Heart left ventricle (tissue), 16 donors: ENCODE measurements at places on chromosomes 1 and 21. TPM values are rescaled to one million over a fixed set of nuclear protein-coding genes. Genes with fewer than 3 reads are reported as not detected.

UMODL1 gene
- not detected for polyA plus RNA-seq

DNA sequence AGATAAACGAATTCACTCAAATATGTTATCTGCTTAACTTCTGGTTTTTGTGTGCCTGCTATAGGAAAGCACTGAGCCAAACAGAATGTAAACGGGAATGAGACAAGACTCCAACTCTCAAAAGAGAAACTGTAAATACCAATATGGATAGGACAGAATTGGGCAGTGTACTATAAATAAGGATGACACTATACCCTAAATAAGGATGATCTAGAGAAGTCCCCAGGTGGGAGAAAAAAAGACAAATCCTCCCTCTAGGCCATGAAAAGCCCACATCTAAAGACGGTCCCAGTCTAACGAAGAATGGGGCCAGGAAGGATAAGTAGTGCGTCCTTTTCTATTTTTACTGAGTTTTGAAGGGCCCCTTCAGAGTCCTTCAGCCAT is 1.5 kb upstream of the GABPB2 start:
- no peak for DNase-seq

DNA sequence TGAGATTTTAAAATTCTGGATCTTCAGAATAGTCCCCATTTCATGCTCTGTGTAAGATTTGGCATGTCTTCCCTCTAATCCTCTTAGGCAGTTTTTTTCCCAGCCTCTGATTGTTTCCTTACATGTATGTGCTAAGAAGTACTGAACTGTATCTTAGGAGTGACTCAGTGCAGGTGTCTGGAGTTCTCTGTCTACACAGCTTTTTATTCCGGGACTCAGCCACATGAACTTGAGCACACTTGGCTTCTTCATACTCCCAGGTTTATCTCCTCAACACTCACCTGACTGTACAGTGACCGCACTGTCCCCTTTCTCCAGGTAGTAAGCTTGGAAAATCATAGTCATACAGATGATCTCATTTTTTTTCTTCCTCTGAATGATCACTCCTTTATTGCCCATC is 50.7 kb downstream of the SYT14 start:
- DNase-seq: no peak

GRCh38 chr1:3707939-3708328 is 44.3 kb upstream of the CCDC27 start:
- DNase-seq: no peak

FLG2 gene
- polyA plus RNA-seq: not detected

GRCh38 chr1:29420202-29420601 is 183.9 kb downstream of the PTPRU start:
- DNase-seq: no peak

DNA sequence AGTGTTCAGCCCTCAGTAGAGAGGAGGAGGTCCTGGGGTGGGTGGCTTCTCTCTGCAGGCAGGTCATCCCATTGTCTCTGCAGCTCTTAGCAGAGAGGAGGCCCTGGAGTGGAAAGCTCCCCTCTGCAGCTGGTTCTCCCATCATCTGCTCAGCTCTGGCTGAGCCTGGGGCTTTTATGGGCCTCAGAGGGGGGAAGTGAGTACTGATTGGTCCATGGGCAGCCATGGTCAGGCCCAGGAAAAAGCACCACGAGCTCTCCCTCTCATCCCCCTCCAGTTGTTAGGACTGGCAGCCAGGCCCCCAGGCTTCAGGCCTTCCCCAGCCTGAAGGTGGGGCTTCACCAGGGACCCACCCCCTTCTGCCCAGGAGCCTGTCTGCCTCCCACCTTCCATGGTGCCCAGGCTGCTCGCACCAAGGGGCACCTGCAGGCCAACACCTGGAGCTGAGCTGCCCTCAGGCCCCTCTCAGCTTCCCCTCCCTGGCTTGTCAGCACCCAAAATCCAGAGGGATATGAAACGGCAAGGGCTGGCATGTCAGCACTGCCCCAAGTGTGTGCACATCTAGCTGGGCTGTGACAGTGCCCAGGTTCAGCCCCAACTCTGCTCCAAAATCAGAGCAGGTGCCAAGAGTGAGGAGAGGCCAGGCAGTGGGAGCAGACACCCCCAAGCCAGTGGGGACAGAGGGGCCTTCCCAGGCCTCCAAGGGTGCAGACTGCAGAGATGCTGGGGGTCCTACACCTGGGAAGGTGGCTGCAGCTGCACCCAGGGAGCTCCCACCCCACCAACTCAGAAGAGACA is 449.0 kb downstream of the MATN1 start:
- no peak for DNase-seq

DNA sequence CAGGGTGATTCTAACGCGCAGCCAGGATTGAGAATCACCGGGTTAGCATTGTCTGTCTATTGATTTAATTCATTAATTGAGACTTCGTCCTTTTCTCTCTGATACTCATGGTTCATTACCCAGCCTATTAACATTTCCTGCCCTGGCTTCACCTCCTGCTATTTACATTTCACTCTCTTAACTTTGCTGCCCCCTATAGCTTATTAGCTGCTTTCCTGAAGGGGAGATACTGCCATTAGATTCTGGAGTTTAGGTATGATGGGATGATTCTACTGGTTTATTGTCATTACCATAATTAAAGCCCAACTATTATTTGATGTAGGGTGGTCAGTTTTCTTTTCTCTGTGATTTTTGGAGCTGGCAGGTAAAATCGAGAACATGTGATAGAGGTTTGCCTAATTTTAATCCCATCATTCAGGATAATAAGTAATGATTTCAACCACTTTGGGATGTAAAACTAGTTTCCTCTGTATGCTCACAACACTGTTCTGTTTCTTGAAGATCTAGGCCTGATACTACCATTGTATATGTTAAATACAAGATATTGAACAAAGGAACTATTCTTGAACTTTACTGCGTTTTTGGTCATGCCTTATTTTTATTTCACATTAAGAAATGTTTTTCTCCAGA is 6.4 kb downstream of the PPP2R5A start:
- no peak for DNase-seq

GRCh38 chr1:39478126-39478915 is 13.1 kb upstream of the BMP8A start:
- DNase-seq: no peak

OXCT2 gene
- polyA plus RNA-seq: 1.3 TPM

- DNase-seq: no peak
Measured at GRCh38 chr1:90045853-90046563, 51.1 kb downstream of the ZNF326 start.

- peak; percentile 33 for DNase-seq
Measured at GRCh38 chr1:152461544-152461943, 47.5 kb upstream of the CRNN start.

GRCh38 chr1:97929874-97930851 is 9.3 kb upstream of the DPYD start:
- no peak for DNase-seq

KCNT2 gene
- 0.19 TPM for polyA plus RNA-seq

- no peak for DNase-seq
Measured at GRCh38 chr1:112818990-112819689, 104.0 kb upstream of the PPM1J start.

DNA sequence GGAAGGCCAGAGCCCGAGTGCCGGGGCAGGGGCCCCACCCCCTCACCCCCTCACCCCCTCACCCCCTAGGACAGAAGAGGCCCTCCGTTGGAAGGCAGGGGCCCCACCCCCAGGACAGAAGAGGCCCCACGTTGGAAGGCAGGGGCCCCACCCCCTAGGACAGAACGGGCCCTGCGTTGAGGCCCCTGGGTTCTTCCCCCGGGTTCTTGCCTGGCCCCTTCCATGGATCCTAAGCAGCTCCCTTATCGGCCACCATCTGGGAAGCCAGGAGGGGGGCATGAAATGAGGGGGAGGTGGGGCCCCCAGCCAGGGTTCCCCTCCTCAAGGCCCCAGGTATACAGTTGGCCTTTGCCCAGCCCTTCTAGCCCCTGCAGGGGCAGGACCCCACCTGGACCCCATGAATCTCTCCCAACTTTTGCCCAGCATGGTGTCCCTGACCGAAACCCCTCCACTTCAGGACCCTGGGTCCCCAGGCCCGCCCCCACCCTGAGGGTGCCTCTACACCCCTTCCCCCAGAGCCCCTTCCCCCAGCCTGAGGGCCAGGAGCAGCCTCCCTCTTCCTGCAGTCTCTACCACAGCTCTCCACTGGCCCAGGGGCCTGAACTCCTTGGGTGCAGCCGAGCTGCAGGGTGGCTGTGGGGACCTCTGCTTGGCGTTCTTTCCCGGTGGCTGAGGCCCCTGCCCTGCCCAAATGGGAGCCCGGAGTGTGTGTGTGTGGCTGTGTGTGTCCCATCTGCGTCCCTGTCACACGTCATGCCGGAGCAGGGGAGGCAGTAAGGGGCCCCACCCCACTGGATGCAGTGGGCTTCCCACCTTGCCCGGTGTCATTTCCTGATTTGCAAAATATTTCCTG is 4.3 kb upstream of the VWA1 start:
- no peak for DNase-seq

GRCh38 chr1:189323091-189323490 is 1154.6 kb downstream of the BRINP3 start:
- DNase-seq: no peak

AGMAT gene
- polyA plus RNA-seq: 0.12 TPM

DNA sequence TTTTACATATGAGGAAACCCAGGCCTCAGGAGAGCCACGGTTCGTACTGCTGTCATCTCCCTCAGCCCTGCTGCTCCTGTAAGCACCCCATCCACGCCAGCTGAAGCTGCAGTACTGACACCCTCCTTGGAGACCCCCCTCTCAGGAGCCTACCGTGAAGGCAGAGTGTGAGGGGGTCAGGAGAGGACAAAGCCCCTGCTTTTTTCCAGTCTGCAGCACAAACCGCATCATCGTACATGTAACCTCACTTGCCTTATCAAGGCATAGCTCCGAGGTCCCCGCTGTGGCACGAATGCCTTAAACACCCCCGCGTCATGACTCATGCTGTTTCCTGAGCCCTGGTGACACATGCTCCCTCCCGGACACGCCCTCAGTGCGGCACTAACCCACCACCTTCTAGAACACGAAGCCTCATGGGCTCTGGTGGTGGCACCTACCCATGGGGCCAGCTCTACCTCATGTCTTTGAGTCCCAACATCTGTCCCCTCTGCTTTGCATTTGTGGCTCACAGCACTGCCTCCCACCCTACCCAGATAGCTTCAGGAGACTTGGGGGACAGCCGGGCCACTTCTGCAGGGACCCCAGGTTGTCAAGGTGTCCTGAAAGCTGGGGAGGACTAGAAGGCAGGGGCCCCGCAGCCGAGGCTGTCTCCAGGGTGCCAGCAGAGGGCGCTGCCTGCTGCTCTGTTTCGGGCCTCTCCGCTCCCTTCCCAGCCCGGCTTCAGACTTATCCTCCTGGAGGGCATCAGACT is 4.9 kb downstream of the SH3BGRL3 start:
- DNase-seq: peak; percentile 69

HES2 gene
- polyA plus RNA-seq: 0.12 TPM

DNA sequence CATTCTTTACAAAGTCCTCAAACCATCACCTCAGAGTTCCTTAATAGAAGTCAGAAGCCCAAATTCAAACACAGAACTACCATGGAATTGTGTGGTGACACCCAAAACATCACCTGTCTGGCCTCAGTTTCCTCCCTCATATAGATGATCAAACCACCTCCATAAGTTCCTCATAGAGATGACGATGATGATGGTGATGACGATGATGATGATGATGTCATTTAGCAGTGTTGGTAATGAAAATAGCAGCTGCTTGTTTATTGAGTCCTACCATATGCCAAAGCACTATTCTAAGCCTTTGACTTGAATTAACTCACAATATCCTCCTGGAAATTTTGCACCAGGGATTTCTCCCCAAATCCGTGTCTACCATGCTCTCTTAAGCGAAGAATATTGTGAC is 139.9 kb downstream of the PROX1 start:
- DNase-seq: no peak

DNA sequence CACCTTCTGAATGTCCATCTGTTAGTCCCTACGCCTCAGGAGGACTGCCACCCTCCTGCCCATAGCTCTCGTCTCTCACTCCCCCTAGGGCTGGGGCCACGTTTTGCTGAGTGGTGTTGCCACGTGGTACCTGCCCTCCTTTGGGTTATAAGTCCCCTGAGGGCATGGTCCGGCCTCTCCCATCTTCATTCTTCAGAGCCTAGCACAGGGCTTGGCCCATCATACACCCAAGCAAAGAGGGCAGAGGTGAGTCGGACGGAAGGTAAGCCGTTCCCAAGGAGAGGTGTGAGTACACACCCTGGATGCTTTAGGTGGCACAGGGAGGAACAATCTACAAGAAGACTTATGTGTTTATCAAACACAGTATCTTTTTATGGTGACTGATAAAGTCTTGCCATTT is 10.9 kb downstream of the PADI2 start:
- no peak for DNase-seq

DNA sequence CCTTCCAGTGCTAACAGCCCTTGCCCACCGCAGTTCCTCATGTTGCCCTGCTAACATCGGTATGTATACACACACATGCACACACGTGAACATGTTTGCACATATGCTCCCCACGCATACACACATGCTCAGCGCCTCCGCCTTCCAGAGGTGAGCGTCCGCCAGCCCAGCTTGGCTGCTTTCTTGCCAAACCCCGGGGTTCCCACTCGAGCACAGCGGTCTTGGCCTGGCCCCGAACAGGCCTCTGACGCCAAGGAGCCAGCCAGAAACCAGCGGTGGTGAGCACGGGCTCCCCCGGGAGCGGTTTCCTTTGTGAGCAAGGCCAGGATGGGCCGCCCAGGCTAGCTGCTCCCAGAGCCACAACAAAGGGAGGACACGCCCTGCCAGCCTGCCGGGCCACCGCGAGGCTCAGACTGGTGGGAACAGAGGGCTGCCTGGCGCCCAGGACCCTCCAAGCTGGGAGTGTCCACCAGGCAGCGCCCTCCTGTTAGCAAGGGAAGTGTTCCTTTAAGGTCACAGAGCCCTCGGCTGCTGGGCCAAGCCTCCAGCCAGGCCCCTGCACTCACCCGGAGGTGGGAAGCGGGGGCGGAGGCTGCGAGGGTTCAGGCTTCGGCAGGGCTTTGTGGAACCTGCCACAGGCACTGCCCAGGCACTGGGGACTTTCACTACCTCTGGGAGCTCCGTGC is 65.4 kb downstream of the ALPL start:
- DNase-seq: peak; percentile 87

DNA sequence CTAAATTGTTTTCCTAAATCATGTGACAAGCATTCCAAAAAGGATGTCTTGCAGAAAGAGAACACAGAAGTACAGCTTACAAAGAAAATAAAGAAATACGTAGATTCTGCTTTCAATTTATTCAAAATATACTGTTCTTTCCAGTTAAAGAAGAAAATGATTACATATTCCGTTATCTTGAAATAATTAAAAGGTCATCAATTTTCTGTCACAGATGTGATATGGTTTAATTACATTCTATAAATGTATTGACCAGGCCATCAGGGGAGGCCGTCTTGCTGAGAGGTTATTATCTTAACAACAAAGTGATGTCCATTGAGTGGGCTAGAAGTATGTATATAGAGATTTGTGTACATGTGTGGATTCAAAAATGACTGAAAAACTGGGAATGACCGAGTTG is 432.9 kb downstream of the SETD4 start:
- DNase-seq: no peak

GRCh38 chr1:231075020-231075419 is 35.0 kb upstream of the FAM89A start:
- no peak for DNase-seq

CELA3B gene
- polyA plus RNA-seq: 0.24 TPM

TSPAN1 gene
- 5.5 TPM for polyA plus RNA-seq

PLPPR5 gene
- not detected for polyA plus RNA-seq
